ENCODE measurements at places on chromosomes 3 and 15. TPM values are rescaled to one million over a fixed set of nuclear protein-coding genes. Genes with fewer than 3 reads are reported as not detected.

Gene SLC12A1
- total RNA-seq, result not detected

Gene BCL2A1
- 27.1 TPM for total RNA-seq

Gene EFCC1
- 0.17 TPM for total RNA-seq

Gene EPHB1
- not detected for total RNA-seq
